Pancreas (tissue), 10 donors: ENCODE measurements at places on chromosomes 2 and 18. TPM values are rescaled to one million over a fixed set of nuclear protein-coding genes. Genes with fewer than 3 reads are reported as not detected.
A peak's percentile ranks its signal among the peaks of the same experiment; 100 is the strongest.

The SERPINB2 gene
- 9.7 TPM for total RNA-seq

The GRB14 gene
- 13.2 TPM for total RNA-seq

The IFIH1 gene
- total RNA-seq, result 5.9 TPM

The DNAH6 gene
- 0.88 TPM for total RNA-seq

The RAB6D gene
- not detected for total RNA-seq

The MARCO gene
- 1.2 TPM for total RNA-seq

The AFF3 gene
- total RNA-seq, result 0.69 TPM

The RESP18 gene
- total RNA-seq, result not detected

The CNDP1 gene
- not detected for total RNA-seq

The KIAA2012 gene
- not detected for total RNA-seq

The BARD1 gene
- 5.2 TPM for total RNA-seq

The AP1S3 gene
- 4.5 TPM for total RNA-seq

The CCDC121 gene
- total RNA-seq, result 1.9 TPM

DNA sequence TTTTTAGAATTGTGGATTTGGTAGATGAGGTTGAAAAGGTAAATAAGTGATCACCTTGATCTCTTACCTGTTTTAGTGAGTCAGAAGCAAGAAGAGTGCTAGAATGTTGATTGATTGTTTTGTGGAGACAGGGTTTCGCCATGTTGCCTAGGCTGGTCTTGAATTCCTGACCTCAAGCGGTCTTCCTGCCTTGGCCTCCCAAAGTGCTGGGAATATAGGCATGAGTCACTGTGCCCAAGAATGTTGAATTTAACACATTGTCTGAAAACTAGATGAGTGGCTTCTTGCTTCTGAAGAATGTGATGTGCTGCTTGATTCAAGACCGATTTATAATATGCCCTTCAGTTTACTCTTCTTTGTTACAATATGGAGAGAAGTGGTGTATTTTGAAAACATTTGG, 121.3 kb downstream of the FMNL2 start:
- no peak for DNase-seq

- peak; percentile 30 for DNase-seq
These were observed 5.5 kb upstream of the MSH6 start for GRCh38 chr2:47777277-47777937.

GRCh38 chr2:199707593-199708185, 143.3 kb downstream of the FTCDNL1 start:
- no peak for DNase-seq

DNA sequence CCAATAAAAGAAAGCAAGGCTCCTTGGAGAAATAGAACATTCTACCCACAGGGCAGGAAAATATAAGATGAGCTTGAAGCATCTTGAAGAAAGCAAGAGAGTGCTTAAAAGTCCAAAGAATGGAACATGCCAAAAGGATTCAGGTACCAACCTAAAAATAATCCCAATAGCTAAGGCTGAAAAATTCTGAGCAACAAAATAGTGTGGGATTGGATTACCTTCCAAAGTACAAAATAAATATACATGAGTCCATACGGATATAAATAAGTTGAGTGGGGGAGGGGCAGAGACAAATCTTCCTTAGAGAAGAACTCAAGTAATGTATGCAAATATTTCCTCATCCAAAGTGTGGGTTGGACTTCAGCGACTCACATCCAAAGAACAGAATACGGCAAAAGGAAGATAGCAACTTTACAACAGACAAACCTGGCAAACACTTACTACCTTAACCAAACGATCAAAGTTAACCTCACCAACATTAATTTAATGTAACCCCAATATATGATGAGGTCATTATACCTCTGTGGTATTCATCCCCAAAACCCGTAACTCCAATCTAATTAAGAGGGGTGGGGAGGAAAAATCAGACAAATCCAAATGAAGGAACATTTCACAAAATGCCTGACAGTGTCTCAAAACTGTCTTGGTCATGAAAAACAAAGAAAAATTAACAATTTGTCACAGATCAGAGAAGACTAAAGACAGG, 26.9 kb downstream of the MEMO1 start:
- no peak for DNase-seq

DNA sequence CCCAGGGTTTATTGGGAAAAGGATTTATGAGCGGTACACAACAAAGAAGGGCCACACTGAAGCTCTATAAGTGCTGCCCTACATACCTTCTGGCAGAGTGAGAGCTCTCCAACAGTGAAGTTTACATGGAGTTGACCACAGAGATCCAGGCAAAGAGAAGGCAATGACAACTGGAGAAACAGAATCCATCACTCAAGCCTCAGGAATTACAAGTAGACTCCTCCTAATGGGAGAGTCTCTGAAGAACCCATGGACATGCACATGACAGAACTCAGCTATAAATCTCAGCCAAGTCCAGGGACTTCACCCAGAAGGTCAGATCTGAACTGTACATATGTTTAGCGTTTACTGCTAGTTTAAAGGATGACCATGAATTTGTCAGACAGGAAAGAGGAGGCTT, 164.7 kb downstream of the DNAH7 start:
- no peak for DNase-seq

- DNase-seq, result no peak
These were observed 48.2 kb upstream of the PPM1B start for GRCh38 chr2:44120428-44120827.

DNA sequence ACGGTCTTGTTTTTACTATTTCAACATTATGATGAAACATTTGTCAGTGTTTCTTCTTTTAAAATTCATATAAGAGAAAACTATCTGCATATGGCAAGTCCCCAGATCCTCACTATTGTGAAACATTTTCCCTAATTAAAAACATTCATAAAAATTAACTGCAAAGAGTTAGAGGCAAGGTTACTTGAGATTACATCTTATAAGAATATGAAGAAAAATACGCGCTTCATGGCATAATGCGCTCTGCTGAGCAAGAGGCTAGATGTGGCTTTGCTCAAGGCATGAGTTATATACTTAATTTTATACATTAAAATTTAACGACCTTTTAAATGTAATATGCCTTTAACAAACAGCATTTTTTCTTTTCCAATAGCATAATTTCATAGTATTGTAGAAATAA, 166.4 kb upstream of the RPRM start:
- no peak for DNase-seq

DNA sequence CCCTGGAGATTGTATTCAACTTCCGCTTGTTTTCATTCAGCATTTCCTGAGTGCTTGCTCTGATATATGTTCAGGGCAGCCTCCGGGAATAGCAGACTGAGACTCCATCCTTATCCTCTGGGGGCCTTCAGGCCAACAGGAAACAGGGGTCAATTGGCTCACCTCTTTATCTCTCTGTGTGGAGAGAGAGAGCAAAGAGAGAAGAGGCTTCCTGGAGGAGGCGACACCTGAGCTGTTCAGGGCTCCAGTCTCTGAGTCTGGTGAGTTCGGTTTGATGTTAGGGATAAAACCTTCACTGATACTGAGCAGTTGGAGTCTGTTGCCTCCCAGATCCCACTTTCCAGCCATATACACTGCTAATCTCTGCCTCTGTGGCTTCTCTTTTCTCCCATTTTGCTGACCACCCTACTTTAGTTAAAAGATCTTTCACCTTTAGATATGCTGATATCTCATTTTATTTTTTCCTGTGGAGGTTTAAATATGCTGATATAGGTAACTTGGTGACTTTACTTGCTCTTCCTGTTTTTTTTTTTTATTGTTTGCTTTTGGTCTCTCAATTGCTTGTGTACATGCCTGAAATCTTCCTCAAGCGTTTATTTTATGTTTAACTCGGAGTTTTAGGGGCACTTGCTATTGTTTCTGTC, 56.9 kb downstream of the KCNS3 start:
- DNase-seq, result no peak

DNA sequence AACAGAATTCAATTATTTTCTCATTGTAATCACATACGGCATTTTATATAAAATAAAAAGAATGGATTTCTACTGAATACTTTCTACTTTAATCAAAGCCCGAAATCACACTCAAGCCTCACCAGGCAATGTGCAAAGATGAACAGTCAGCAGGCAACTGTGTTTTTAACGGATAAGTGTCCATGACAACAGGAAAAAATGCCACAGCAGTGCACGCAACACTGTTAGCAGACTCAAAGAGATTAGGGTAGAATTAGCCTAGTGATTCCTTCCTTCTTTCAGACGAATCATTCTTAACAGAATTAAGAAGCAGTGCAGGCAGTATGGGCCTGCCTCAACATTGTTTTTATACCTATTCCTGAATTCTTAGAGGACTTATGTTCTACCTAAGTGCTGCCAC, 135.6 kb downstream of the CDH2 start:
- no peak for DNase-seq

DNA sequence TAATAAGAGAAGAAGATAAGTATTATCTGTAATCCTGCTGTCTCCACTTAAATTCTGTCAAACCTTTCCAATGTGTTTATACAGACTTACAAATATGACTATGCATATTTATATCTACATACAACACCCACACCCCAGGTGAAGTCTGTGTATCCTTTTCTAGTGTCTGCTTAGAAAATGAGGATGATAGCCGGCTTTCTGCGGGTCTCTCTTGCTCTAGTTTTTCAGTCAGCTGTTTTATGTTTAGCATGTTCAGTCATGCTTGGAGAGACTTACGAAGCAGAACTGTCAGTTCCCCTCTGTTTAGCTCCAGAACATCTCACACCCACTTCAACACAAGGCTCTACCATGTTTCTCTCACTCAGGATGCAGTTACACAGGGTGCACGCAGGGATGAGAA, 137.3 kb upstream of the NFATC1 start:
- no peak for DNase-seq

DNA sequence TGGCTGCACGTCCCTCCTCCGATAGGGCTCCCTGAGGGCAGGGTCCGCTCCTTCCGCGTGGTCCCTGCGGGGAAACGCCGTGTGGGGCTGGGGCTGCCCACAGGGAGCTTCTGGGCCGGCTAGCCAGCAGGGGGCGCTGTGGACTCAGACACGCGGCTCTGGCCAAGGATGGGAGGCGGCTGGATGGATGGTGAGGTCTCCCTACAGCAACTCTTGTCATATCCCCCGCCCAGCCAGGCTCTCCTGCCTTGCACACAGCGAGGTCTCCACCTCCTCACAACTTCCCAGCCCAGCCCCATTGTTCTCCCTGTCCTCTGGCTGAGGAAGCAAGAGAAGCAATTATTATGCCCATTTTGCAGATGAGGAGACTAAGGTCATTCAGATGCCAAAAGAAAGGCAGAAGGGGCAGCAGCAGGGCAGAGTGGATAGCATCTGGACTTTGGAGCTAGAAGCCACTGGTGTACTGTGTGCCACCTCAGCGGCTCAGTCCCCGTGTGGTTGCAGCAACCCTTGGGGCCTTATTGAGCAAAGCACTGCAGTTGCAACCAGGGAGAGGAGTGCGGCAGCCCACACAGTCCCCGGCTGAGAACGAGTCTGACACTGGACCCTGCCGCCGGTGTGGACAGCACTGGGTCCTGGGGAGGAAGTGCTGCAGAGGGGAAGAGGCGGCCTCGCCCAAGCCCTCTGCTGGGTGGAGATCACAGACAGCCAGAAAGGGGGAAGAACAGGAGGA, 99.0 kb downstream of the ZFP36L2 start:
- peak; percentile 71 for DNase-seq

DNA sequence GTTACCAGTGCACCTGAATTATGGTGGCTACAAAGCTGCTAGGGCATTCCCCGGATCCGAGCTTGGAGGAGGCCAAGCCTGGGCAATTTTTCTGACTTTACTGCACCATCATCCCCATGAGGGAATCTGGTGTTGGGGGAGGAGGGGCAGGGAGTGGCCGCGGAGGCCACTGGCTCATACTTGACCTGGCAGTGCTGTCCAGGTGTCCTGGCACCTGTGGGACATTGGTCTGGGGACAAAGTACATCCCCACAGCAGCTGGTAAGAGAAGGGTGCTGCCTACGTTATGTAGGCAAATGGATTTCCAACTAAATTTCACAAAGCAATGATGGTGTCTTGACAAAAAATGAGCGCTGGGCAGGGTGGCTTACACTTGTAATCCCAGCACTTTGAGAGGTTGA, 48.3 kb downstream of the KLHL29 start:
- DNase-seq, result no peak

- no peak for DNase-seq
These were observed 71.2 kb downstream of the CERKL start for GRCh38 chr2:181585732-181586131.

GRCh38 chr2:20431772-20432171, 15.1 kb upstream of the RHOB start:
- DNase-seq, result no peak

DNA sequence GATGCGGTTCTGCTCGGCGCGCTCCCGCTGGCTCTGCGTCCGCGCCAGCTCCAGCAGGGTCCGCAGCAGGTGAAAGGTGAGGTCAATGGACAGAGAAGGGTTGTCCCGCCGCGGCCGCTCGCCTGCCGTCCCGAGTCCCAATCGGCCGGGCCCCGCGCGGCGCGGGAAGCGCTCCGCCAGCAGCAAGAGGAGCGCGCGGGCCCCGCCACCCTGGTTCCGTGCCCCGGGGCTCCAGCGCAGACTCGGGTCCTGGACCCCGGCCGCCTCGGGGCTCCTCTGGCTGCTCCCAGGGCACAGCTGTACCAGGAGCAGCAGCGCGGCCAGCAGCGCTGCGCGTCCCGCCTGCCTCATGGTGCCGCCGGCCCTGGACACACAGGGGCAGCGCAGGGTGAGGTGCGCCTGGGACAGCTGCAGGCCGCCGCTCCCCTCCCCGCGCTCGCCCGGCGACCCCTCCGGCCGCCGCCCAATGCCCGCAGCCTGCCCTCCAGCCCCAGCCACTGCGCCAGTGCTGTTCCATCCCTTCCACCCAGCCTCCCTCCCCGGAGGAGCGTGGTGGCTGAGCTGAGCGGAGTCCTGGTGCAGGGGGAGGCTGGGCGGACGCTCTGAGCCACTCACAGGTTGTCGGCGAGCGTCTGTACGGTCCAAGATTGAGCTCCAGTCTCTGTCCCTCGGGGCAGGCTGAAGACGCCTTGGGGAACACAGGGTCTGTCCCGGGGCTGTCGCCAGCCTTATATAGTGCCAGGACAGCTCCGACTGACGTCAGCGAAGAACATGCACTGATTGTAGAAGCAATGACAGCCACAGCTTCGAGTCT, 493 bp downstream of the UCN start:
- no peak for DNase-seq

GRCh38 chr2:145744541-145745386, 1224.8 kb upstream of the ZEB2 start:
- DNase-seq, result no peak

- DNase-seq, result no peak
These were observed 179.6 kb downstream of the BARD1 start for GRCh38 chr2:214629875-214630274.

- DNase-seq, result no peak
These were observed 63.1 kb downstream of the CDCA7 start for GRCh38 chr2:173417802-173418201.

GRCh38 chr2:3522961-3523421, 3.7 kb upstream of the ADI1 start:
- DNase-seq, result no peak
